Vein endothelial cell (primary cell): ENCODE measurements at places on chromosomes 12 and 14. TPM values are rescaled to one million over a fixed set of nuclear protein-coding genes. Genes with fewer than 3 reads are reported as not detected.

The LETMD1 gene
- total RNA-seq = 32.6 and 43.8 TPM in 2 replicates

The LRTM2 gene
- 0.10 TPM in 1 of 2 replicates, not detected in the other for total RNA-seq

The KCNK13 gene
- total RNA-seq = under 0.01 and 0.38 TPM in 2 replicates

The AQP2 gene
- not detected in 2 replicates for total RNA-seq

The RALGAPA1 gene
- total RNA-seq = 29.8 and 31.7 TPM in 2 replicates

The GPR162 gene
- 3.4 and 6.5 TPM in 2 replicates for total RNA-seq

The AMDHD1 gene
- 0.29 TPM in 1 of 2 replicates, not detected in the other for total RNA-seq

The CCT2 gene
- 272 and 339 TPM in 2 replicates for total RNA-seq

The LIN7A gene
- under 0.01 and 0.19 TPM in 2 replicates for total RNA-seq

The CACNA1C gene
- 0.86 and 0.98 TPM in 2 replicates for total RNA-seq

The KTN1 gene
- total RNA-seq = 150 and 178 TPM in 2 replicates

The NUBPL gene
- 6.9 and 8.1 TPM in 2 replicates for total RNA-seq

The TSPAN9 gene
- 71.5 and 79.3 TPM in 2 replicates for total RNA-seq

The ACSM4 gene
- total RNA-seq = not detected in 2 replicates

The SLC39A2 gene
- not detected in 2 replicates for total RNA-seq

The NGB gene
- not detected in 2 replicates for total RNA-seq

The TCL1A gene
- total RNA-seq = not detected in 2 replicates

The RABGGTA gene
- 35.1 and 45.1 TPM in 2 replicates for total RNA-seq

The FBXO34 gene
- total RNA-seq = 22.2 and 22.6 TPM in 2 replicates

The SLC7A7 gene
- 6.9 and 11.4 TPM in 2 replicates for total RNA-seq

The CLEC6A gene
- total RNA-seq = not detected in 2 replicates

The KCNH3 gene
- total RNA-seq = under 0.01 TPM in 1 of 2 replicates, not detected in the other

The SRGAP1 gene
- total RNA-seq = 6.2 and 6.9 TPM in 2 replicates

The NAV3 gene
- total RNA-seq = 33.0 and 53.9 TPM in 2 replicates

The BEST3 gene
- 0.29 and 0.33 TPM in 2 replicates for total RNA-seq

The KRT4 gene
- not detected in 2 replicates for total RNA-seq

The OR11H12 gene
- not detected in 2 replicates for total RNA-seq

The EFCAB11 gene
- total RNA-seq = 2.9 and 3.9 TPM in 2 replicates

The STYK1 gene
- 12.3 and 14.7 TPM in 2 replicates for total RNA-seq

The KLRD1 gene
- total RNA-seq = under 0.01 TPM in 2 replicates

The METTL25 gene
- 12.9 and 15.7 TPM in 2 replicates for total RNA-seq

The FOXG1 gene
- total RNA-seq = not detected in 2 replicates

The SRRM4 gene
- not detected in 2 replicates for total RNA-seq

The PLD4 gene
- total RNA-seq = under 0.01 TPM in 2 replicates

The CCNT1 gene
- 34.9 and 43.1 TPM in 2 replicates for total RNA-seq

The FAM90A1 gene
- not detected in 2 replicates for total RNA-seq

The DLST gene
- total RNA-seq = 68.3 and 77.8 TPM in 2 replicates

The POC1B gene
- total RNA-seq = 20.3 and 29.9 TPM in 2 replicates

The ADAM20 gene
- 0.65 and 0.67 TPM in 2 replicates for total RNA-seq

The SMCO3 gene
- 0.10 and 0.65 TPM in 2 replicates for total RNA-seq

The SPRYD3 gene
- 23.0 and 28.7 TPM in 2 replicates for total RNA-seq

The DLK1 gene
- not detected in 2 replicates for total RNA-seq

The KCNJ8 gene
- total RNA-seq = under 0.01 and 0.10 TPM in 2 replicates

The GPR65 gene
- 0.33 TPM in 1 of 2 replicates, not detected in the other for total RNA-seq

The TMEM233 gene
- total RNA-seq = under 0.01 and 1.6 TPM in 2 replicates

The HPD gene
- total RNA-seq = not detected in 2 replicates

The SDSL gene
- total RNA-seq = 2.0 and 4.2 TPM in 2 replicates

The ABCC9 gene
- total RNA-seq = under 0.01 and 0.10 TPM in 2 replicates

The RFLNA gene
- 0.76 and 2.6 TPM in 2 replicates for total RNA-seq
